AG04449 (cell line): ENCODE measurements at places on chromosomes 11 and 22.

- no peak for DNase-seq
Observed at GRCh38 chr11:72331761-72332160, 87.8 kb upstream of the PHOX2A start.

DNA sequence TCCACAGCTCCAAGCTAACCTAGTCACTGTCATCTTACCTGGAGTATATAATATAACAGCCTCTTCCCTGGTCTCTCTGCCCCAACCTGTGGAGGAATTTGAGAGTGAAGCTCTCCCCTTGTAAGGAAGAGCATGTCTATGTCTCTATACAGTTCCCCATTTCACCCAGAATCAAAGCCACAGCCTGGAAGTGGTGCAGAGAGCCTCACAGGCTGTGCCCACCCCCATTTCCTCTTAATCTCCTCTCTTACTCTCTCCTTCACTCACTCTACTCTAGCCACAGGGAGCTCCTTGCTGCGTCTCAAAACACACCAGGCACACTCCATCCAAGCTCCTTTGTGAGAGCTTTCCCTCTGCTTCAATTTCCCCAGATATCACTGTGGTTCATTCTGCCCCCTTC, 302.5 kb upstream of the ISX start:
- DNase-seq: no peak

DNA sequence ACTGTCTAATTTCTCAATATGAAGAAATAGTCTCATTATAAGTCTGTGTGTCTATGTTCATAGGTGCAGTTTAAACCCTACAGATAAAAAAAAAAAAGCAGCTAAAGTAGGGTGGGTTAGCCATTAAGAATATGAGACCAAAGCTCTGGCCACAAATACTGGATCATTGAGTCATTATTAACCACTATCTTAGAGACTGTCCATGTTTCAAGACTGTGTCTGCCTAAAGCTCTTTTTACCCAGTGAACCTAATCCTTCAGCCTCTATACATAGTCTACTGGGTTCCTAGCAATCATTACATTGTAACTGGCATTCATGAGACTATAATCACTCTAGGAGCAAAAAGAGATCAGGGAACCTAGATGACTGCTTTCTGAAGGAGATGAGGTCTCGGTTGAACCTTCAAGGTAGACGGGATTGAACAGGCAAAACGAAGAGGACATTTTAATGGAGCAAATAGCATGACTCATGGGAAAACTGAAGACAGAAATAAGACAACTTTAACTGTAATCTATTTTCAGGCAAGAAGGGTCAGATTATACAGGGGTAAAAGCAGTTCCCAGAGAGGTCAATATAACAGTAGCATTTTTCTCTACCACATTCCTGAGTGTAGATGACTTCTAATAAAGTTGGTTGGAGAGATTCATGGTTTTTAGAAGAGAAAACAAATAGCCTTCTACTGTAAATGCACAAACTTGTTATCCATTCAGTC, 64.0 kb upstream of the FIBIN start:
- DNase-seq: no peak

- no peak for DNase-seq
Observed at GRCh38 chr22:42287174-42287890, 16.9 kb upstream of the TCF20 start.

DNA sequence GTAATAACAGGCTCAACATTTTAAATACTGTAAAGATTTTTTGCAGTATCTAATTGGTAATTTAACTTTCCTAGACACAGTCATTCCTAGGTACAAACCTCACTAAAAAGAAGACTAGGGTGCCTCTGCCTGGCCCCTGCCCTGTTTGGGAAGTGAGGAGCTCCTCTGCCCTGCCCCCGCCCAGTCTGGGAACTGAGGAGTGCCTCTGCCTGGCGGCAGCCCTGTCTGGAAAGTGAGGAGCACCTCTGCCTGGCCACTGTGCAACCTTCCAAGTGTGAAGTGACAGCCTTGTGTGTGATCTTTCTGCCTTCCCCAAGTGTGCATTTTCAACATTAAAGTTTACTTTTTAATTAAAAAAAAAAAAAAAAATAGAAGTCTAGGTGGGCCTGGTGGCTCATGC, 4.2 kb downstream of the CHORDC1 start:
- DNase-seq: no peak

- DNase-seq: no peak
Observed at GRCh38 chr11:23413057-23413456, 552.8 kb upstream of the CCDC179 start.

- no peak for DNase-seq
Observed at GRCh38 chr11:46533396-46534100, 60.3 kb downstream of the AMBRA1 start.

DNA sequence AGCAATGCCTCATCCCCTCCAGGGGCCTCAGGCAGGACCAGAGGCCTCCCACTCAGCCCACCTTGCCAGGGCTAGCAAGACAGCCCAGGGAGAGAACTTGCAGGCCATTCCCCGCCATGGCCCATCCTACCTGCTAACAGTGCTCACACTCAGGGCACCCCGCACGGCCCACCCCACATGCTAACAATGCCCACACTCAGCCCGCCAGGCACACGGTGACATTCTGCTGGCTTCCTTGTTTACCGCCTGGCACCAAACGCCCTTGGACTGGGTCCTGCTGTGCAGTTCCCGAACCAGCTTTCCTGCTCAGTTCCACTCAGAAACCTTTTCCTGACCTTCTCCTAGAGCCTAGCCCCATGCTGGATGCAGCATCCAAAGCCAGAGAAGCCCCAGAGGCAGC, 33.5 kb upstream of the FADD start:
- DNase-seq: no peak

DNA sequence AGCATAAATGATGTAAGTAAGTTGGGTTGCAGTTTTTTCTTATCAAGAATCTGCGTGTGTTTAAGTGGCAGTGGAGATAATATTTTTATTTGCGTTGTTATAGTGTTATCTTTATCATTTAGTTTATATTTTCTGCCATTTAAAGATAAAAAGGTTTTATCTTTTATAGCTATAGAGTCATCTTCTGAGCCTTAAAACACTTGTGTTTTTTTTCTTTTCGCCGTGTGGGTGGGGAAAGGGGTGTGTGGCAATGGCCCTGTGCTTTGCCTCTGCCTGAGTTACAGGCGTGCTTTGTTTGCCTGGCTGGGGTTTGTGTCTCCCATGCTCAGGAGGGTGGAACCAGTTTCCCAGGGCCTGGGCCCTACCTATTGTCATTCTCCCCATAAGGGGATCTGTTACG, 16.2 kb downstream of the ARHGEF12 start:
- DNase-seq: no peak

DNA sequence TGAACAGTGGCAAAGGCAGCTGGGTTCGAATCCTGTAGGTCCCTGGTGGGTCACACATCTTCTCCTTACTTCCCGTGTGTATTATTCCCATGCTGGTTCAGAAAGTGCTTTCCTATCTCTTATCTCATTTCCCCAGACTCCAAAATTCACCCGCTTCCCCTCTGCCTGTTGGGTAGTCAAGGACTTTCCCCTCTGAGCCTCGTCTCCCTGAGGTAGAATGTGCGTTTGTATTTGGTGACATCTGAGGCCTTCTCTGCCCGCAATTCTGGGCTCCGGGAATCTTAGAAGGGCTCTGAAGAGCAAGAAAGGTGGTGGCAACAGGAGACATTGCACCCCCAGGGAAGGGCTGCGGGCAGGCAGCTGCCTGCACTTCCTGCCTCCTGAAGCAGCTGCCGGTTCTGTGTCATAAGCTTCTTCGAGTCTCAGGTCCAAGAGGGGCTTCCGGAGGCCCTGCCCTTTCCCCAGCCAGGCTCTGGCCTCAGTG, 5.9 kb downstream of the LRRC32 start:
- DNase-seq: no peak

GRCh38 chr11:47271328-47271727, 1.4 kb downstream of the MADD start:
- no peak for DNase-seq

DNA sequence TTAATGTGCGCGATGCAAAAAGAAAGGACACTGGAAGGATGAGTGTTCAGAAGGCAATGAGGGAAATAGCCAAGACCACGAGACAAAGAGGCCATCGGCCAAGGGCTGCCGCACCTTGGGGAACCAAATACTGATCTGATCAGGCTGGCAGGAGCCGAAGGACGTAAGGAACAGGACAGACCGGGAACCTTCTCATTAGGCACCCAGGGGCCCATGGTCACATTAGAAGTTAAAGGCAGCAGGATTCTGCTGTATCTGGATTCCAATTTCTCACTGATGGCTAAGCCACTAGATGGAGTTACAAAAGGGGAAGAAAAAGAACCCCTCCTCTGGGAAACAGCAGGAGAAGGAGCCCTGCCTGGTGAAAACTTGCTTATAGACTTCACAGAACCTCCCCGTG, 28.8 kb upstream of the CPT1A start:
- no peak for DNase-seq

DNA sequence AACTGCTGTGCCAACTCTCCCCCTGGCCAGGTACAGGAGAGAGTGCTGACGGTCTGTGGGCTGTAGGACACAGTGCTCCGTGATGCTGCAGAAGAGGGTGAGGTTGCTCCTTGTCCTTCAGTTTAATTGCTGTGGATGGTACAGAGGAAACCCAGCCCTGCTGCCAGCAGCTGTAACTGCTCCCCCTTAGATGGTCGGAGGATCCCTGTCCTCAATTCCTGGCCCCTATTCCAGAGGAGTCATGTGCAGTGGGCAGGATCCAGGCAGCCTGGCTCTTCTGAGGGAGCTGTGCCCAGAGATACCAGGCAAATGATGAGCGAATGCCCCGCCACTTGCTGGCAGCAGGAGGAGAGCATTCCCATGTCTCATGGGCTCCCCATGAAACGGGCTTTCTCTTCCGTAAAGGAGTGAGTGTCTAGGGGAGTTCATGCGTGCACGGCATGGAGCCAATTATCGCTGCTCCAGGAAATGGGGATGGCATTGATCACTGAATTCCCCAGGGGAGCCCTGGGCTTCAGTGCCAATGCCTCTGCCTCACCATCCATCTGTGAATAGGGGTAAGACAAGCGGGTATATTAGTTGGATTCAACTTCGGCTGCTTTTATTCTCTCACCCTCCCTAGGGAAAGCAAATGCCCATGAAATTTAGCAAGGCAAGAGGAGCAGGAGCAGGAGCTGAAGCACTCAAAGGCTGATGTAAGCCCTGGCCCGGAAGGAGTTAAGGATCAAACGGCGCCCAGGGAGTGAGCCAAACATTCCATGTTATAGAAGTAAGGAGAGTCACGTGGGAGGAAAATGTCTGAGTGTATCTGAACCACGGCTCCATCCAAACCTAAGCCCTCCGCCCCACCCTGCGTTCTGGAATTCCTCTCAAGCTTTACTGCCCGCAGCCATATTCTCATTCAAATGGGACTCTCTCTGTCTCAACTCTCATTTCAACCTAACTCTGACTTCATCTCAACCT, 51.0 kb upstream of the CSNK2A3 start:
- no peak for DNase-seq

DNA sequence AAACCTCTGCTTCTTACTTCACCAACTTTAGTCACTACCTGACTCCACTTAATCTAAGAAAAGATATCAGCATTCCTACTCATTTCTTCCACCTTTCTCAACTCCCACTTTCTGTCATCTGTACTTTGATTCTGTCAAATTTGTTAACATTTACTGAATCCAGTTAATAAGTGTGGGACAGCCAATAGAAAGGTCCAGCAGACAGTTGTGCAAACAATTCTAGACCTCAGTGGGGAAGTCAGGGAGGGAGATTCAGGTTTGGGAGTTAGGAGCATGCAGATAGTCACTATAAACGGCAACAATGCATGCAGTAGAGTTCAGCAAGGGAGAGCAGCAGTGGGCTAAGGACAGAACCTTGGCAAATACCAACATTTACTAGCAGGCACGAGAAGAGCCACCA, 4.1 kb downstream of the FBXO3 start:
- DNase-seq: no peak

DNA sequence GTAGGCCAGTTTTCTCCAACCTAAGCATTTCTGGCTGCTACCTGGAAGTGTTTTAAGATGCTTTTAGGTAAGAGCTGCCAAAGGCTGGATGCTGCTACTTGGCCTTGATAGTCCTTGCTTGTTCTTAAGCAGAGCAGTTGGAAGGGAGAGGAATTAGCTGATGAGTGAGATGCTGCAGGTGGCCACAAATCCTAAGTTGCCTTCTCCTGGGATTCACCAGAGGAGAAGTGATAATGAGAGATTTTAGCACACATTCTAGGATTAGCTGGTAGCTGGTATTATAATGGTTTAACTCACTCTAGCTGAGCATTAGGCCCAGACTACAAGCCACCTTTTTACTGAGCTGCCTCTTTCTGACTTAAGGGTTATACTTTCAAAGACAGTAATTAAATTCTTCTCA, 442.9 kb upstream of the RAG2 start:
- no peak for DNase-seq

GRCh38 chr11:107621081-107621480, 30.1 kb downstream of the ELMOD1 start:
- no peak for DNase-seq

- no peak for DNase-seq
Observed at GRCh38 chr11:72576661-72577060, 97.6 kb downstream of the PDE2A start.

DNA sequence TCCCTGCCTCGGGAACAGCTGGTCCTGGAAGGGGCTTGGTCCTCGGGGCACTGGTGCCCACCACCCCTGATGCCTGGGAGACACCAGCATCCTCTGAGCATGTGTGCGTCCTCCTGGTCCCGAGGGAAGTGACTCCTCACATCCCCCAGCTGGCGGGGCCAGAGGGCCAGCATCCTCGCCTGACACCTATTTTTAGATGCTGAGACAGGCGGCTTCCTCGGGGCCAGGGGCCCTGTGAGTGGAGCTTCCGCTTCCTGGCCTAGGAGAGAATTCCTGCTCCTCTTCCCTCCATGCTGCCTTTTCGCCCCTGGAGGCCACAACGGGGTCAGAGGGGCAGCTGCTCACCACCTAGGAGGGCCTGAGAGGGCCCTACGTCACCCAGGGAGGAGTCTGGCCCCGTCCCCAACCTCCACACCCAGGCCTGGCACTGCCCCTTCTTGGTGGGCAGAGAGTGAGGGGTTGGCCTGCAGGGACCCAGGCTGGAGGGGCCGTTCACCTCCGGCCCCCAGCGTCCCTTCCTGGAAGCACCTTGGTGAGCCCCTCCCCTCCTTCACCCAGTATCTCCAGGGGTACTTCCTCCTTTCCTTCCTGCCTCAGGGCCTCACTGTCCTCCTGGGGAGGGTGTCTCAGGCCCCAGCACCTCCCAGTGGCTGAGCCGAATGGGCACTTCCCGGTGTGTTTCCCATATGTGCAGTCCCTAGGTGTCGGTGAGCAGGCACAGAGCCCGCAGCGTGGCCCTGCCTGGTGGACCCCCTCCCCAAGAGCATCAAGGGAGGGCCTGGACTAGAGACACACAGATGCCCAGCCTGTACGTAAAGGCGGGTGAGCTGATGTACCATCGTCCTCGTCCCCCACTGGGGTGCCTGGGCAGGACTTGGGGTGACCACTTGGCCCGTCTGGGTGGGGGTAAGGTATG, 6.1 kb downstream of the CD81 start:
- DNase-seq: no peak

GRCh38 chr11:6553634-6554033, 49.8 kb downstream of the RRP8 start:
- DNase-seq: no peak

DNA sequence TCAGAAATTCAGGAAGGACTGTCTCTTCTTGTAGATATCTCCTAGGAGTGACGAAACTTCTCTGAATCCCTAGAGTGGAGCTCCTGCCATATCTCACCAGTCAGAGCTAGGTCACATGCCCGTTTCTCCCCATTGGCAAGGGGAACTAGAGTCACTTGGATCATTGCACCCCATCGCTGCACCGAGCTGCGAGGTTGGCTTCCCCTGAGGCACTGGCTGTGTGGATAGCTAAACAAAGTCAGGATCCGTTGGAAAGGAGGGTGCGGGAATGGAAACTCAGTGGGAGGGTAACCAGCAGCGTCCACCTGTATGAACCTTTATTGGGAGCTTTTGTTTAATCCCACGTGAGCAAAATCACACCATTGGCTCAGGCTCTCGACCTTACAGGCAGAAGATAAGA, 283.8 kb downstream of the BRD1 start:
- DNase-seq: no peak

GRCh38 chr22:47515384-47516125, 753.1 kb downstream of the TBC1D22A start:
- DNase-seq: no peak
